ENCODE measurements at places on chromosomes 6 and 20. TPM values are rescaled to one million over a fixed set of nuclear protein-coding genes. Genes with fewer than 3 reads are reported as not detected.

DNA sequence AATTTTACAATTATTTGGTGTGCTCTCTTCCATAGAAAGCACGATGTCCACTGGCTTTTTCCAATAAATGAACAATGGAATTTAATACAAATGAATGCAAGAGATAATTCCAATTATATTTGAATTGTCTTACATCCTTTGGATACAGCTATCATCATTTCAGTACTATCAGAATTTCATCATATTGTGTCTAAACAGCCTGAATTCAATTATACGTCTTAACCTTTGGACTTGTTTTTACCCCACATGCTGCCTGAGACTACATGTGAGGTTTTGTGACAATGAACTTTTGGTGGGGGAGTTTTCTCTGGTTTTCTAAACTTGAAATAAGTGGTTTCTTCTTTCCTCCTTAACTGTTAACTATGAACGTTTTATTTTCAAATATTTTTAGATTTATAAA, 1176.0 kb downstream of the EPHA7 start:
- DNase-seq, result no peak

DNA sequence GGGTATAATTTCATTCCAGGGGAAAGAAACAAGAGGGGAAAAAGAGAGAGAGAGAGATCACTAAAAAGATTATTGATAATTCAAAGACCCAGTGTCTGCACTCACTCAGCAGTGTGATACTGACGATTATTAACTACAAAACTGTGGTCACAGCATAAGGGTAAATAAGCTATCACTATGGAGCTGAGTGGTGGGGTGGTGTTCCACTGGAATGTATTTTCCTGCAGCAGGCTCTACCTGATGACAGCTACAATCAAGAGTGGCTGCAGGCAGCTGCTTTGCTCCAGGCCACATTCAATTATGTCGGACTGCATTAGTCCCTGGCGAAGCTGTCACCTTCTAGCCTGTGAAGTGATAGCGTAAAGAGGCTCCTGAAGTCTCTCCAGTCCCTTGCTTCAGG, 122.2 kb upstream of the TFAP2D start:
- DNase-seq, result no peak

- DNase-seq, result no peak
Measured at GRCh38 chr20:11380283-11380682, 537.4 kb upstream of the BTBD3 start.

DNA sequence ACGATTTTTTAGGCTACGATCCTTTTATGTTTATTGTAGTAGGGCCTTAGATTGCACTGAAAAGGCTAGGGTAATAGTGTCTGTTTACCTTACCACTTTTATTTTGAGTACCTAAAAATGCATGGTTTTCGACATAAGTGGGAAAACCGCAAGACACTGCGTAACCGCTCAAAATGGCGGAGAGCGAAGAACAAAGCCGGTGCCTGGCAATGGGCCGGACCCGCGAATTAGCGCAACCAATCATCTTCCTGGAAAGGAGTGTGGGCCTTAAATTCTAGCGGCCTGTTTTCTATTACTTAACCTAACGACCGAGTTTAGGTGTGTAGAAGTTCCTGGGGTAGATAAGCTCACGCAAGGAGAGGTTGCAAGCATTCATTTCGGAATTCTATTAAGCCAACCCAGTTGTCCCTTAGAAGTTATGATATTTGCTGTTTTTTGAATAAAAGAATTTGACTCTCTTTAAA, 118.0 kb downstream of the HFE start:
- peak; percentile 78 for DNase-seq

Gene GNAS
- 629 TPM for total RNA-seq

DNA sequence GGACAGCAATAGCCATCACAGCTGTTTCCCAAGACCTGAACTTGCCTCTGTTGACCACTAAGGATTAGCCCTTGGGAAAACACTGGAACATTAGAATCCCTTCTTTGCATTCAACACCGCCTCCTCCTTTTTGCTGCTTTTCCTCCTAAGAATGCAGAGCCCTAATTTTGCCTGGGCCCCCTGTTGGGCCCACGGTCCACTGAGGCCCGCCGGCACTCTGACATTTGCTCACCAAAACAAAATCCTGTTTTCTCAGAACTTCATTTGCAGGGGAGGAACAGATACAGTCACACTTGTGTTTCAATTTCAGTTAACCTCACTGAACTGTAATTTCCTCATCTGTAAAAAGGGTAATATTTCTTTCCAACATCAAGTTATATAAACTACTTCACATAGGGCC, 116.0 kb upstream of the JARID2 start:
- no peak for DNase-seq

- DNase-seq, result no peak
Measured at GRCh38 chr6:125498606-125499005, 196.8 kb upstream of the HDDC2 start.

DNA sequence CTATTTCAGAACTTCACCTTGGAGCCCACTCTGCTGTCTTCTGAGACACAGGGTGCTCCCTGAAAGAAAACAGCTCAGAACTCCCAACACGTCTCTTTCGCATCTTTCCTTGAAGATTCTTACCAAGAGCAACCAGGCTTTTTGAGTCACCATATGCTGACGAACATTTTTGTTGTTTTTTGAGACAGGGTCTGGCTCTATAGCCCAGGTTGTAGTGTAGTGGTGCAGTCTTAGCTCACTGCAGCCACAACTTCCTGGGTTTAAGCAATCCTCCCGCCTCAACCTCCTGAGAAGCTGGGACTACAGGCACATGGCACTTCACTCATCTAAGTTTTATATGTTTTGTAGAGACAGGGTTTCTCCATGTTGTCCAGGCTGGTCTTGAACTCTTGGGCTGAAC, 68.5 kb downstream of the TRMT11 start:
- no peak for DNase-seq

DNA sequence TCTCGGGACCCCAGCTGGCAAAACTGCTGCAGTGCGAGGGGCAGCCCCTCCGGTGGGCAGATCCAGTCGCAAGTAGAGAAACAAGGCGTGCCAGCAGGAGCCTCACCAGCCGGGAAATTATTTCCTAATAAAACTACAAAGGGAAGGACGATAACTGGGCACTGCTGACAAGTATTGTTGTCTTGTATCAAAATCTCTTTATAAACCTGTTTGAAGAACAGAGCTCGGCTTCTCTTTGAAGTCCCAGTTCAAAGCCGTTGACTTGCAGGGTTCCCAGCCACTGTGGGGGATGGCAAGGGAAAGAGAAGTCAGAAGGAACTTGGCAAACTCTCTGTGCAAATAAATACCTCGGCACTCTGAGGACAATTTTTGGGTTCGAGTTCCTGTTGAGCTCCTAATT, 504.5 kb downstream of the CD83 start:
- no peak for DNase-seq

Gene COL21A1
- total RNA-seq, result 5.4 TPM

GRCh38 chr6:101700655-101701054, 307.1 kb downstream of the GRIK2 start:
- DNase-seq, result no peak

Gene NANP
- 5.2 TPM for total RNA-seq

GRCh38 chr6:110422444-110422822, 7.1 kb upstream of the DDO start:
- no peak for DNase-seq

- peak; percentile 43 for DNase-seq
Measured at GRCh38 chr6:155185544-155185943, 78.3 kb upstream of the CLDN20 start.

GRCh38 chr6:101716810-101717209, 323.3 kb downstream of the GRIK2 start:
- no peak for DNase-seq

DNA sequence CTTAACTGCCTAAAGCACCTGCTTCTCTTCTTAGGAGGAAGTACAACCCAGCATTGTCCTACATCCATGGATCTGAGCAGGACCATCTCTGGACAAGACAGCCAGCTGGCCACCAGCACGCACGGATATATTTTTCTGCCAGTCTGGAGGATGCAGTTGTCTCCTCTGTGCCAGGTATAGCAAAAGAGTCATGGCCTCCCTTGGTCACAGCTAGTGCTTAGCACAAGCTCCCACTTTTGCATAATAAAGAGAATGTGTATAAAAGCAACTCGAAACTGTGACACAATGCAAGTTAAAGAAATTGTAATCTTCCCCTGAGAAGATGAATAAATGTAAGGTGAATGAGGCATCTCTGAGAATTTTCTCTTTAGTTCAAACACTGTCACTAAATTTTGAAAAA, 267.8 kb upstream of the MANEA start:
- DNase-seq, result no peak

- no peak for DNase-seq
Measured at GRCh38 chr6:105280033-105280432, 100.2 kb upstream of the POPDC3 start.

GRCh38 chr6:92201618-92202017, 1217.7 kb downstream of the EPHA7 start:
- DNase-seq, result peak; percentile 18

DNA sequence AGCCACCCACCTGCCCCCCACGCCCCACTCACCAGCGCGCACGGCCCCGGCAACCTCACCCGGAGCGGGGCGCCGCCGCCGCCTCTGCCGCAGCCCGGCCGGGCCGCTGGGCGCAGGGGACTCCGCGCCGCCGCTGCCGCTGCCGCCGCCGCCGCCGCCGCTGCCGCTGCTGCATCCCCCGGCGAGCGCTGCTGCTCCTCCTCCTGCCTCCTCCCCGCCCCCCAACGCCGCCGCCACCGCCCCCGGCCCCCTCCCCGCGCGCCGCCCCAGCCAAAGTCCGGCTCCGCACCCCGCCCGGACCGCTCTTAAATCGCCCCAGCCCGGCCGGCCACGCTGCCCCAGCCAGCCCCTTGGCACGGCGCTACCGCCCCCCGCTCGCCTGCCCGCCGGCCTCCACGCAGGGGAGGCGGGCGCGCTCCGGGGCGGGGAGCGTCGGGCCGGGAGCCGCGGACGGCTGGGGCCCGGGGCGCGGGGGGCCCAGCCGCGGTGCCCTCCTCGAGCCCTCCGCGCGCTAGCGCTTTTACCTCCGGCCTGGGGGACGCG, at the start of gene SULF2:
TSS of gene SULF2 (minus strand) at position 171 of the 543 bp plus-strand sequence. CDS start 28,118 bp downstream, outside the sequence.
- DNase-seq, result no peak

Gene PRR18
- total RNA-seq, result not detected

Gene C20orf202
- not detected for total RNA-seq

GRCh38 chr6:129686941-129687627, 22.9 kb downstream of the ARHGAP18 start:
- DNase-seq, result peak; percentile 80

- DNase-seq, result peak; percentile 98
Measured at GRCh38 chr20:4192378-4193068, 177.2 kb upstream of the RNF24 start.

DNA sequence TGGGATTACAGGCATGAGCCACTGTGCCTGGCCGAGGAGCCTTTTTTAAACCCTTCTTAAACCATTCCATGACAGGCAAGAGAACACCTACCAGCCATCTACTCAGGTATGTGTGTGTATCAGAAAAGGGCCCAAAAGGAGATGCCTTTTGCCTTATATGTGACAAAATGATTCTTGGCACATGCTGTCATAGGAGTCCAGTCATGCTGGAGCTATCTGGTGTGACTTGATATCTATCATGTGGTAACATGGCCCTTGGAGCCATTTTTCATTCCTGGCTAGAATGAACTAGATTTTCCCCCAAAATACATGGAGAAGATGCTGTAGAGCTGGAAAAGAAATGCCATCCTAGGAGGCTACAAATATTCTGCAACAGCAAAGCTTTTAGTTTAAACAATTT, 129.1 kb downstream of the DST start:
- no peak for DNase-seq

- no peak for DNase-seq
Measured at GRCh38 chr20:58374027-58374850, 14.8 kb upstream of the VAPB start.

DNA sequence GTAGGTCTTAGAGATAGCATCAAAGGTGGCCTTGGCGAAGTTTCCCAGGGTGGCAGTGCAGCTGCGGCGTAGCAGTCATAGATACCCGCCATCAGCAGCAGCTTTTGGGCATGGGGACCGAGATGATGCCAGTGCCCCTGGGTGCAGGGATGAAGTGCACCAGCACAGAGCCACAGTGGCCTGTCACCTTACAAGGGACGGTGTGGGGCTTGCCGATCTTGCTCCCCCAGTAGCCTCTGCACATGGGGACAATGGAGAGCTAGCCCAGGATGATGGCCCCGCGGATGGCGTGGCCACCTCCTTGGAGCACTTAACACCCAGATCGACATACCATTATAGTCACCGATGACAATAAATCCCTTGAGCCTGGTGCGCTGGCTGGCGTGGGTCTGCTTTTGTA, 195.5 kb downstream of the ZMYND8 start:
- DNase-seq, result no peak

Gene SPATS1
- total RNA-seq, result not detected

DNA sequence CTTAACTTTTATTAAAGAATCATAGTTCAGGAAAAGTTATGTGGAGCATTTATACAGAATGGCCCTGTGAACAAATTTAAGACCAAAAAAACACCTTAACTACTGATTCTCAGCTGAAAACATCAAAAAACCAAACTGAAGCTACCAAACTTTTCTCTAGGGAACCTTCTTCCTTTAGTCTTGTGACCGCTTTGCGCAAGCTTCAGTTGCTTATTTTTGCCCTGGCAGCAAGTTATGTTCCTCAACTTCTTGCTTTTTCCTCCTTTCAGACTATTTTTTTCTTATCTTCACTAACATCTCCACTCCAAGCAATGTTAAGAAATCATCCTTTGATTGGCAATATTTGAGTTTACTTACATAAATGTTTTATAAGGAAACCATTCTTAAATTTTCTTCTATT, 100.1 kb downstream of the MYB start:
- no peak for DNase-seq

DNA sequence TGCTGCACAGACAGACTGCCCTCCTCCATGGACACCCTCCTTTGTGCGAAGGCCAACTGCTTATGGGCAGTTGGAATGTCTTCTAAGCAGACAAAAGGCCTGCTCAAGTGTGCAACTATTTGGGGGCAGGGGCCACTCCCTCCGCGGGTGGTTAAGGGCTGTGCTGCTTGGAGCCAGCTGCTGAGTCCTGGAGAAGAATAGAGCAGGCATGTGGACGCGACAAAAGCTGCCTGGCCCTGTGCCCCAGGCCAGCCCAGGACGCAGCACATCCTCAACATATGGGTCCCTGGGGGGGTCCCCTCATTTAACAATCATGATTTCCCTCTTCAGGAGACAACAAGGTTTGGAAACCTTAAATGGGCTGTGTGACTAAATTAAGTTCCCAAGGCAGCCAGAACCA, 45.5 kb upstream of the ENTPD6 start:
- no peak for DNase-seq

Gene SNAP25
- total RNA-seq, result not detected

DNA sequence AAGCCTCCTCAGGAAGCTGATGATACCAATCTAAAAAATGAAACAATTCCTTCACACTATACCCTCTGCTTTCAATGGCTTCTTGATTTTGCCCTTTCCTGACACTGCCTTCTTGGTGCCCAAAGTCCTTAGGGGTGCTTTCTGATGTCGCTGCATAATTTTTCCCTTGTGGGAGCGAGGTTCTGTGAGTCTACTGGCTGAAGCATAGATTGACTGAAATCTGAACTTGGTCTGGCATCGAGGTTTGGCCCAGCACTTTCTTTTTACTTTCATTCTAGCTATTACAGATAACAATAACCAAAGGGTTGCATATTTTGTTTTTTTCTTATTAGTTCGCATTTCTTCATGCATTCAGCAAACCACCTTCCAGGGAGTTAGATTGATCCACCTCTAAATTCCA, 65.8 kb downstream of the E2F3 start:
- no peak for DNase-seq

Gene SALL4
- total RNA-seq, result 0.61 TPM

All from MCF 10A (cell line).